ENCODE measurements at places on chromosomes 3 and 15.

DNA sequence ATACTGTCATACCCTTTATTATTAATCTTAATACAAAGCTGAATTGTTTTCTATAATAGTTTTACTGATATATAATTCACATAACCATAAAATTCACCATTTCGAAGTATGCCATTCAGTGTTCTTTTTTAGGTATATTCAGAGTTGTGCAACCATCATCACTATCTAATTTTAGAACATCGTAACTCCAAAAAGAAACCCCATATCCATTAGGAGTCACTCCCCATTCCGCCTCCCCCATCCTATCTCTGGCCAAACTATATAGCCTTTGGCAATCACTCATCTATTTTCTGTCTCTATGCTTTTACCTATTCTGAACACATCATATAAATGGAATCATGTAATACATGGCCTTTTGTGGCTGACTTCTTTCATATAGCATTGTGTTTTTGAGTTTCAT, 169.7 kb upstream of the GALNT15 start:
- DNase-seq: no peak

DNA sequence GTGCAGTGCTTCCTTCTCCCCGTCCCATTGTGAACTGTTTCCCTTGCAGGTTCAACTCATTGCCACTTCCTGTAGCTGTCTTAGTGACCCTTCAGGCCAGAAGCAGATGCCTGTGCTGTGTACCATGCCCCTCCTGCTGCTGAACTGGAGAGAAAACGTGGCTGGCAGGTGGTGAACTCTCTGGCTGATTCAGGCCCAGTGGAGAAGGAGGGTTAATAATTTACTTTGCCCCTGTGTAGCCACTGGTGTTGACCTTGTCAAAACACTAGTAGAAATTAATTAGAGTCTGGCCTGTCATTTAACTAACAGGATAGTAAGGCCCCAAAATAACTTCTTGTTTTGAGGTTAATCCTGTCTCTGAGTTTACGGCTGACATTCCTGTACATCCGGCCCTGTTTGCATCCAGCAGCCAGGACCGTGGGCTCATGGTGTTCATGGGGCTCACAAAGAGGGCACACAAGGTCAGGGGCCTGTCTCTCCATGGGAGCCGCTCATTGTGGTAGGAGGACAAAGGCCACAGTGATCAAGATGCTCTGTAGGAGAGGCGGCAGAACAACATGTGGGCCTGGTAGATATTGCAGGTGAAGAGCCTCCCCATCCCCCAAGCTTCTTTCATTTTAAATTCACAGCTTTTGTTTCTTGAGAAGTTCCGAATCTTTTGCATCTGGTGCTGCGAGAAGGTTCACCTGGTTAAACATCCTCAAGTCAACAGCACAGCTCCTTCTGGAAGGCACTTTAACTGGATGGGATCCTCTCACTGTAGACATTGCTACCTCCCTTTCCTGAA, 101.6 kb downstream of the CGNL1 start:
- DNase-seq: no peak

DNA sequence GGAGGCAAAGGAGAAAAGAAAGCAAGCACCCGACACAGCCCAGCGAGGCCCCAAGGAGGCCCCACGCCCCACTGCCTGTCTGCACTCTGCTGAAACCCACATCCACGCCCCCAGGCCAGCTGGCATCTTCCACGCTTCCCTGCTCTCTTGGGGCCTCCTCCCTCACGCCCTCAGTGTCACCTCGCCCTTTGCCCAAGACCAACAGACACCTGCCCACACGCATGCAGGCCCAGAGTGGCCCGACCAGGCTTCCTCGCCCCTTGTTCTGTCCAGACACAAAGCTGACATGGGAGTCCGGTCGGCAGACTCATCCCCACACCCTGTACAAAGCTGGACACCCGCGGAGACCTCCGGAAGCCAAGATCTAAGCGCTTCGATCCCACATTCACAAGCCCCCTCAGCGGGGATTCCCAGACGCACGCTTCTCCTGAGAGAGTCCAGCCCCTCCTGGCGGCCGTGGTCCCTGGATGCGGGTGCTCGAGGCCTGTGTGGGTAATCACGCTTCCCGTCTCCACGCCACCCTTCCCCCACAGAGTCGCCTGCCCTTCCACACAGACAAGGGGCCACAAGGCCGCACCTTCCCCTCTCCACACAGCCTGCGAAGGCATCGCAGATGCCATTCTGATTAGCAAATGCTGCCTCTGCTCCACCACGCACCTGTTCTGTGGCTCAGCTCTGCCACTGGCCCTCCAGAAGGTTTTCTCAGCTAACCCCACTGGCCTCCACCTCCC, 176.6 kb downstream of the XXYLT1 start:
- DNase-seq: no peak

- DNase-seq: no peak
These were observed 17.8 kb downstream of the CSTA start for GRCh38 chr3:122342803-122343202.

GRCh38 chr3:170705131-170705530, 119.3 kb upstream of the SLC7A14 start:
- DNase-seq: no peak

DNA sequence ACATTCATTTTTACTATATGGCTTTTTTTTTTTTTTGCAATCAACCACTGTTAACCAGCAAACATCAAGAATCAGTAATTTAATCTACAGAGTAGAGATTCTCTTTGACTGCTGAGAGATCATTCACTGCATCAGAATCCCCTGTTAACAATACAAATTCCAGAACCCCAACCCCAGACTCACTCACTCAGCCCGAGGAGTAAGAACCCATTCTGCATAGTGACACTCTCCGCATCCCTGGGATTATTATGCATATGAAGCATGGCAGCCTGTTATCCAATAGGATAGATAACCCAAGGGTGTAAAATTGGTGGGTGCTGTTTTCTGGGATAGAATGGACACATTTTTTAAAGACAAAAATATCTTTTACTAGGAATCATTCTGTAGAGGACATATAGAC, 76.3 kb upstream of the CCDC39 start:
- DNase-seq: no peak
